ENCODE measurements at places on chromosomes 16 and 17. TPM values are rescaled to one million over a fixed set of nuclear protein-coding genes. Genes with fewer than 3 reads are reported as not detected.

GRCh38 chr16:67279296-67280089 is at the start of gene PLEKHG4:
PLEKHG4 (plus strand) TSS chr16:67279532; CDS start chr16:67280045, 513 bp downstream.
- H3K4me3 ChIP-seq = peak within 1 kb of the TSS; percentile 63
- DNase-seq = no peak
- H3K27me3 ChIP-seq = no peaks in the 10 kb centered on the region
- H3K36me3 ChIP-seq = no peaks in the 10 kb centered on the region

GRCh38 chr16:82093666-82094300 is 58.7 kb downstream of the HSD17B2 start:
- H3K36me3 ChIP-seq = no peaks in the 10 kb centered on the region
- peaks cover 15% of the 10 kb centered on the region for H3K4me1 ChIP-seq
- peaks cover 3% of the 10 kb centered on the region for H3K27me3 ChIP-seq
- no peak overlapping the region for H3K4me3 ChIP-seq
- no peak for DNase-seq
- no peak overlapping the region for H3K27ac ChIP-seq

- DNase-seq = no peak
- peaks cover 55% of the 10 kb centered on the region for H3K27me3 ChIP-seq
- peaks cover 9% of the 10 kb centered on the region for H3K4me1 ChIP-seq
- no peak within 1 kb of the TSS for H3K27ac ChIP-seq
- H3K4me3 ChIP-seq = peak within 1 kb of the TSS; percentile 77
Measured at GRCh38 chr16:77788181-77789084, at the start of gene VAT1L. VAT1L (plus strand) TSS chr16:77788564; CDS start chr16:77788683, 119 bp downstream.

- peak overlapping the region; percentile 80 for H3K27ac ChIP-seq
- peaks cover 9% of the 10 kb centered on the region for H3K4me1 ChIP-seq
- no peak for DNase-seq
- no peak overlapping the region for H3K4me3 ChIP-seq
Measured at GRCh38 chr16:79372503-79373184, 227.9 kb downstream of the MAF start.

GGT6 gene
- not detected for total RNA-seq

SPAG5 gene
- total RNA-seq = 10.3 TPM
